ENCODE measurements at places on chromosomes 13 and 19. TPM values are rescaled to one million over a fixed set of nuclear protein-coding genes. Genes with fewer than 3 reads are reported as not detected.

The ZNF229 gene
- total RNA-seq, result 2.3 TPM

The ZNF723 gene
- total RNA-seq, result not detected

The PDCD5 gene
- total RNA-seq, result 467 TPM

The AP1M2 gene
- total RNA-seq, result 40.6 TPM

The POSTN gene
- 0.05 TPM for total RNA-seq

The ZNF667 gene
- not detected for total RNA-seq

The ACP5 gene
- 0.14 TPM for total RNA-seq

Data from A549 treated with AZD2906 at 1 μM for 4 hours (cell line).